ENCODE measurements at places on chromosomes 1 and 21.

DNA sequence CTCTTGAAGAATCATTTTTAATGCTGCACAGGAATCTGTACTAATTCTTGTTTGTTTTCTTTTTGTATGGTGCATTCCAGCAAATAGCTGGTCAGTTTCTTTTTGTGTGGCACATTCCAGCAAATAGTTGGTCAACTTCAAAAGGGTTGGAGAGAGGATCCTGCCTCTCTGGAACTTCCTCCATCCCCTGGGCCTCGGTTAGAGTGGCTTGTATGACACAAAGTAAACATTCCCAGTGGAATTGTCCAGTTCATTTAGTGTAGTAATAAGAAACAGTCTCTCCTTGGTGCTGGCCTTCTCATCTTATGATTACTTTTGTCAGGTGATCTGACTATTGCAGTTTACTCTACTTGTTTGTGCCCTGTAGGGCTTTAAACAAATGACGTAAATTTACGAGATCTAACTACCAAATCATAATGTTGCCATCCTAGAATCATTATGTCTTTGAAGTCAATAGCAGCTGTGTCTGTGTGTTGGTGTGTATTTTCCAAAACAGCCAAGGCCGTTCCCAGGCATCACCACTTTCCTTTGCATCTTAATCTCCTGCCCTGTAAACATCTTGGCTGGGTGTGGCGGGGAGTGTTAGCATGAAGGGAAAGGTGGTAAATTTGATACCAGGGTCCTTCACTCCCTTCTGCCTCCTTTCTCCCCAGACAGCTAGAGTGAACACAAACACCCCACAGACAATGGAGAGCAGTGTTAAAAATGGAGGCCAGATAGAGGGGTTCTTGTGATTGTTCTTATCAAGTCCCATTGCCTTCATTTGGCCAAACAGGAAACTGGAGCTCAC, 77.9 kb downstream of the CDC7 start:
- DNase-seq: no peak

- DNase-seq: no peak
Measured at GRCh38 chr21:25512095-25513081, 94.9 kb downstream of the MRPL39 start.

DNA sequence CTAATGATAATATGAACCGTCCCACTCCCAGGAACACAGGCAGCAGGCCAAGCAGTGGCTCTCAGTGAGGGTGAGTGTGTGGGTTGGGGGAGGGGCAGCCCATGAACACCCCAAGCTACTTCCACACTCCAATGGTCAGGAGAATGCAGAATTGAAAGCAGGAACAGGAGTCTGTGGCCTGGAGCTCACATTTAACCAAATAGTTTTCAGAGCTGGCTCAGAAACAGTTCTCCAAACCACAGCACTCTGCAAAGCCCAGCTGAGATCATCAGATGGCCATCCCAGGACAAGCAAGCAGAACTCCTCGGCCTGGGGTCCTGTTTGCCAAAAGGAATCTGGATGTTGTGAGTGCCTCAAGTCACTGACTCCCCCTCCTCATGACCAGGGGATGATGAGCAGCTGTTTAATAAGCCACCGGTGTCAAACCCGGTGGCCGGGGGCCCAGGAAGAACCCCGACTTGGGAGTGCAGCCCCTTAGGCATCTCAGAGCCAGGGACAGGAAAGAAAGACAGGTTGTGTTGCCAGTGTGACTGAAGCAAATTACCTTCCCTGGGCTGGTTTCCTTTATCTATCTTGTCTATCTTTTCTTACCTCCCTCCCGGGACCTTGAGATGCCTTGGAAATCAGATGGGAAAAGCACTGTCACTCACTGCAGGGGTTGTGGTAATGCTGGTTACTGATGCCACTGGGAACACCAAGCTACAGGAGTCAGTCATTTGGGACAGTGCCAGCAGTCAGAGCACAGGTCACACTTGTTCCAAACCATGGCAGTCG, 20.4 kb downstream of the DEGS1 start:
- DNase-seq: peak; percentile 28

GRCh38 chr1:99639408-99639807, 6.5 kb upstream of the PALMD start:
- no peak for DNase-seq

DNA sequence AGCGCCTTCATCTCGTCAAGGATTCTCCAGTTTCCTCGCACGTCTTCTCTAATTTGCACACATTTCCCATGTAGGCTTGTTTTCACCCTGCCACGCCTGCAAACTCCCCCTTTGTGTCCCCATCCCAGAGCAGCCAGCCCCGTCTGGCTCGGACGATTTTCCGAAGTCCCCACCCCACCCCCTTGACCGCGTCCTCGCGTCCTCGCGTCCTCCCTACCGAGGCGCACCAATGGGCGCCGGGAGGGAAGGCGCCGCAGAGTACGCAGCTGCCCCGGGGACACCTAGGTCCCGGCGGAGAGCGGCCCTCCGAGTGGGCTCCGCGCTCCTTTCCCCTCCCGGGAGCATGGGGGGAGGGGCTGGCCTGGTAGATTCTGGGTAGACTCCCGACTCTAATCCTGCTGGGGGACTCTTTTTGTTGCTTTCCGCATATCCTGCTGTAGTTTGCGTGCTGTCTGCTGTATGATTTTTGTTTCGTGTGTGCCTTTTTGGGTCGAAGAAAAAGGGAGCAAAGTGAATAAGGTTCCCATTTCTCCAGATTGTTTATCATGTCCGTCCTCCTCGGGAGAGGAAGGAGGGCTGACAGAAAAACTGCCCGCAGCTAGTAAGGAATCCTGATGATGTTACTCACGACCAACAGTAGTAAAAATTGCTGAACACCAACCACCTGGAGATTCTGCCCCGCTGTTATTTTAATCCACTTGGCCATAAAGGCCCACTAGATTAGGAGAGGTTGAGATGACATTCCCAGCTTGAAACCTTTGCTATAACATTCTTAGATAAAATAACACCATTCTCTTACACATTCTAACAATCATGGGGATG, 1.5 kb downstream of the CACHD1 start:
- no peak for DNase-seq

DNA sequence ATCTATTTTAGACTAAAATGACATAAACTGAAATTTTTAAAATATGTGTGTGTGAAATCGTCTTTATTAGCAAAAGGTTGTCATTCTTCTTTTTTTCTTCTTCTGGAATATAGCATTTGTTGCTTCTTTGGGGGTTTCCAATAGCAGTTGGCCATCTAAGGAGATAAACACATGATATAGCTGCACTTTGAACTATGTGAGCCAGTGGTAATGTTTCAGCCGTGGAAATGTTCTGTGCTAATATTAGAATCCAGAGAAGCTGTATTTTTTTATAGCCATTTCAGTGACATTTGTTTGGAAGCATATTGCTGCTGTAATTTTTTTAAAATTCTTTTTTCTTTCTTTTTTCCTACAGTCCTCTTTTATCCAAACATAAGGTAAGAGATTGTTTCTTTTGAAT, 75.1 kb downstream of the CNST start:
- no peak for DNase-seq

DNA sequence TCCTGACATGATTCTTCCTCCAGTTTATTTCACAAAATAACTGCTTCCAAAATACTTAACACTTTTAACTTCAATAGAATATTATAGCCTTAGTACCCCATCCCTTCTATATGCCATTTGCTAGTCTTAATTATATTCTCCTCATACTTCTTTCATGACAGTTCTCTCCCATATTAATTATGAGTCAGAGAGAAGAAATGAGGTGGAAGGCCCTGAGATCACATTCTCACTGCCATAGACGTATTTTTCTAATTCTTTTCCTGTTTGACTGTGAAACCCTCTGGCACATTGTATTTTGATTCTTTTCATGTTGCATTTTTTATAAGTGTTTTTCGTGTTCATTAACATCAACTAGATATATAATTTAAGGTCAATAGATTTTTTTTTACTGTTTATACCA, 88.4 kb downstream of the GTF2B start:
- DNase-seq: no peak

GRCh38 chr1:146021622-146022402, at the start of gene HJV:
TSS of gene HJV (minus strand) at chr1:146021735. CDS start at chr1:146020231, 1,504 bp downstream.
- DNase-seq: peak; percentile 70

DNA sequence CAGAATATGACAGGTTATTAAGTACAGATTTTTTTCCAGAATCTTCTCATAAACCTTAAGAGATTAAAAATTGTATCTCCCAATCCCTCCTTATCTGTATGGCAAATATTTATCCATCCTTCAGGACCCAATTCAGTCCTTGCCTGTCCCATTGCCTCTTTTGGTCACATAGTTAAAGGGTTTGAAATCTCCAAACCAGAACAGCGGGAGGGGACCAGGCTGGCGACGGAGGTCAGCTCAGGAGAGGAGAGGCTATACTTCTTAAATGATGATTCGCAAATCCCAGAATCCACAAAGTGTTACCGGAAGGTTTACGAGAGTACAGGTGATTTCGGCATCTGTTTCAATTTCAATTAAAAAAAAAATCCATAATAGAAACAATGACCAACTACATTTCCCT, 572.7 kb downstream of the SMYD3 start:
- no peak for DNase-seq

DNA sequence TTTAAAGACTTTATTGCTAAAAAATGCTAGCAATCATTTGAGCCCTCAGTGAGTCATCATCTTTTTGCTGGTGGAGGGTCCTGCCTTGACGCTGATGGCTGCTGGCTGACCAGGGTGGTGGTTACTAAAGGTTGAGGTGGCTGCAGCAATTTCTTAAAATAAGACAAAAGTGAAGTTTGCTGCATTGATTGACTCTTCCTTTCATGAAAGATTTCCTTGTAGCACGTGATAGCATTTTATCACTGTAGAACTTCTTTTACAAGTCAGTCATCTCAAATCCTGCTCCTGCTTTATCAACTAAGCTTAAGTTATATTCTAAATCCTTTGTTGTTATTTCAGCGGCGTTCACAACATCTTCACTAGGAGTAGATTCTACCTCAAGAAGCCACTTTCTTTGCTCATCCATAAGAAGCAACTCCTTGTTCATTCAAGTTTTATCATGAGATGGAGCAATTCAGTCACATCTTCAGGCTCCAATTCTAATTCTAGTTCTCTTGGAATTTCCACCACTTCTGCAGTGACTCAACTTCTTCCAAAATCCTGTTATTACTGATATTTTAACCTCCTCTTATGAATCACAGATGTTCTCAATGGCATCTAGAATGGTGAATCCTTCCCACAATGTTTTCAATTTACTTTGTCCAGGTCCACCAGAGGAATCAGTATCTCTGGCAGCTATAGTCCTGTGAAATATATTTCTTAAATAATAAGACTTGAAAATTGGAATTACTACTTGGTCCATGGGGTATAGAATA, 17.6 kb upstream of the RGS1 start:
- DNase-seq: no peak

- no peak for DNase-seq
Measured at GRCh38 chr21:34345892-34346291, 17.9 kb upstream of the KCNE2 start.

GRCh38 chr1:219463636-219464035, 149.3 kb downstream of the ZC3H11B start:
- DNase-seq: no peak

- peak; percentile 61 for DNase-seq
Measured at GRCh38 chr1:44808938-44809917, 905 bp downstream of the BTBD19 start.

GRCh38 chr1:66752000-66752592, at the start of gene DYNLT5:
TSS of gene DYNLT5 (plus strand) at chr1:66752459. CDS start at chr1:66754659, 2,200 bp downstream.
- no peak for DNase-seq

- DNase-seq: no peak
Measured at GRCh38 chr1:9233241-9233941, 1.2 kb upstream of the H6PD start.

GRCh38 chr1:61638296-61638695, 86.6 kb downstream of the TM2D1 start:
- no peak for DNase-seq

DNA sequence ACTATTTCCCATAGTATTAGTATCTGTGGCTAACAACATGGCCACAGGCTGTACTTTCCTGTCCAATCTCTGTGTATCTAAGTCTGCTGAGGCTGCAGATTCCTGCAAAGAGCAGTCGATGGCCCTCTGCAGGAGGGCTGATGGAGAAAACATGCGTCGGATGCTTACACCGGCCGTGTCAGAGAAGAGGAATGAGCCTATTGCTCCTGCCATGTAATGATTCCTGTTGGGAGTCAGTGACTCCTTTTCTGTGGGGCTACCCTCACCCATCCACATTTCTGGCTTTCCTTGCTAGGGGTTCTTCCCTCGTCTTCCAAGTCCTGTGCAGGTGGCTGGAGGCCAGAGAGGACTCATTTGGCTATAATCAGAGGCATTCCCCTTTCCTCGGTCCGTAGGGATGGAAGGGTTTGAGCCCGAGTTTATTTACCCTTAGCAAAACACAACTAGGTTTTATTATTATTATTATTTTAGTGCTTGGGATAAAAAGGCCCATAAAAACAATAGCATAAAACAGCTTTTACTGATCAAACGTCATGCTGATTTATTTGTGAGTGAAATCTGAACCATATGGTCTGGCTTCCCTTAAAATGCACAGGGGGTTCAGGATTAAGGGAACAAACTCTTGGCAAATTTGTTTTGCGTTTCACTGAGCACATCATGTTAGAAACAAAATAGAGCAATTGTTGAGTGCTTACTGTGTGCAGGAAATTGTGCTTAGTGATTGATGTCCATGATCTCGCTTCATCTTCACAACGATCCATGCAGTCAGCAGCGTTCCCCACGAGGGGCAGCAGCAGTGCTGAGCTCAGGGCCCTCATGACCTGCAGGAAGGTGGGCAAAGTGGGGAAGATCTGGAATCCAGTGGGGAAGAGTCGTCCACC, 70.8 kb downstream of the KIF26B start:
- DNase-seq: no peak

- no peak for DNase-seq
Measured at GRCh38 chr21:45651921-45652320, 8.4 kb downstream of the PCBP3 start.

- no peak for DNase-seq
Measured at GRCh38 chr1:66468722-66469121, 65.2 kb upstream of the SGIP1 start.

Measured in OCI-M1 (cell line).